Breast epithelium (tissue), 4 donors: ENCODE measurements at places on chromosomes 6 and 20. TPM values are rescaled to one million over a fixed set of nuclear protein-coding genes. Genes with fewer than 3 reads are reported as not detected.

DNA sequence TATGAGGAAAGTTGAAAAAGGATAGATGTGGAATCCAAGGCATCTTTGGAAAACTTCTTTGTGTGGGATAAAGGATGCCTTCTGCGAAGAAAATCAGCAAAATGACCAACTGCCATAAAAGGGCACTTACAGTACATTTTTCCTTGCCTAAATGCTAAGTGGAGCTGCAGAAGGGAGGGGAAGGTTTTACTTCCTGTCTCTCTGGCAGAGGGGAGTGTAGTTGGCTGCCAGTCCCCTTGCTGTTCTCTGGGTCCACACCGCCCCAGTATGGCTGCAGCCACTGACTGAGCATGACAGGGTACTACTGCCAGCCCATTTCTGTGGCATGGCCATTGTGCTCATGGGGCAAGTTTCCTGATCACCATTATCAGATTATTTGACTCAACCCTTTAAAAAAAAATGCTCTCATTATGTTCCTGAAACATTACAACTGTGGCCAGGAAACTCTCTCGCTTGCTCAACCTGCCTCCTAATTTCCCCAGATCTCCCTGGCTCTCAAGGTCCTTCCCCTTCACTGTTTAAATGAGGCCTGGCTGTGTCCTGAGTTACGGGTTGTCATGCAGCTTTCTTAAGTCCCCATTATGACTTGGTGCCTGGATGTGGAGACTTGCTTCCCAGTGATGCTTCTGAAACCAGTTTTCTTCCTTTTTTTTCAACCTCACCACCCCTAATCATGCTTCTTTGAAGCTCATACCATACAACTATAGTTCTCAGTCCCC is 34.5 kb upstream of the FAM184A start:
- H3K27me3 ChIP-seq: no peaks in the 10 kb centered on the region
- no peak for DNase-seq
- no peak overlapping the region for H3K4me3 ChIP-seq
- no peaks in the 10 kb centered on the region for H3K4me1 ChIP-seq

- DNase-seq: no peak
- H3K4me3 ChIP-seq: no peak overlapping the region
- H3K27ac ChIP-seq: no peak overlapping the region
- no peaks in the 10 kb centered on the region for H3K36me3 ChIP-seq
- H3K4me1 ChIP-seq: no peaks in the 10 kb centered on the region
Measured at GRCh38 chr20:13545790-13546189, 92.9 kb downstream of the TASP1 start.

- DNase-seq: no peak
- no peak overlapping the region for H3K4me3 ChIP-seq
- no peaks in the 10 kb centered on the region for H3K27me3 ChIP-seq
- H3K36me3 ChIP-seq: peaks cover 19% of the 10 kb centered on the region
- no peak overlapping the region for H3K27ac ChIP-seq
Measured at GRCh38 chr6:31530659-31531058, 1.9 kb downstream of the MCCD1 start.

DNA sequence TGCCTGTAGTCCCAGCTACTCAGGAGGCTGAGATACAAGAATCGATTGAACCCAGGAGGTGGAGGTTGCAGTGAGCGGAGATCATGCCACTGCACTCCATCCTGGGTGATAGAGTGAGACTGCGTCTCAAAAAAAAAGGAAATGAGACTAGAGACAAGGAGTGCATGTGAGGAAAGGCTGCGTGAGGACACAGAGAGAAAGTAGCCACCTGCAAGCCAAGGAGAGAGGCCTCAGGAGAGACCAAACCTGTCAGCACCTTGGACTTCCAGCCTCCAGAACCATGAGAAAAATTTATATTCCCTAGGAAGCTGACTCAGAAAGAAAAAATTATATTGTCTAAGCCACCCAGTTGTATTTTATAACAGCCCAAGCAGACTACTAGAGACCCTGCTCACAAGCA is 7.4 kb upstream of the BEND3 start:
- no peaks in the 10 kb centered on the region for H3K36me3 ChIP-seq
- H3K4me3 ChIP-seq: no peak overlapping the region
- no peak overlapping the region for H3K27ac ChIP-seq
- no peaks in the 10 kb centered on the region for H3K4me1 ChIP-seq
- no peak for DNase-seq

The TGM3 gene
- total RNA-seq: not detected
